ACHN (cell line): ENCODE measurements at places on chromosomes 5 and 9.

GRCh38 chr5:150612905-150613670 is 27.4 kb upstream of the SYNPO start:
- DNase-seq: no peak

DNA sequence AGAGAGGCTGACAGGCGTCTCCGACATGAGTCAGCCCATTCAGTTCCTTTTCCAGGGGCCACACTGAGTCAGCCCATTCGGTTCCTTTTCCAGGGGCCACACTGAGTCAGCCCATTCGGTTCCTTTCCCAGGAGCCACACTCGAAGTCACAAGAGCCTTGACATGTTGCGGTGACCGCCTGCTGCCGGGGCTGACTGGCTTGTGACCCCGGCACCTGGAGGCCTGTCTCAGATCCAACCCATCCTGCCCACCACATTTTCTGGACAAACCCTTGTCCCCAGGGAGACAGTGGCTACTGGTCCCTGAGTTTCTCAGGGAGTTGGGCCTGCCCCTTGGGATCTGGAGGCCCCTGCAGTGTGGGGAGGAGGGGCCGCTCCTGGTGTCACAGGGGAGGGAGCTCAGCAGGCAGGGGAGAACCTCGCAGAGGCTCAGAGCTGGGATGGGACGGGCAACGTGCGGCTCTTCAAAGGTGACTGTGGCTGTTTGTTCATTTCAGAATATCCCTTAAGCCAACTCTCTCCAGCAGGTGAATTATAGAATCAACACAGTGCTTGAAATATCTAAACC is 40.5 kb upstream of the LPCAT1 start:
- DNase-seq: peak; percentile 60

- no peak for DNase-seq
Observed at GRCh38 chr9:133090187-133090586, 28.4 kb downstream of the CEL start.

DNA sequence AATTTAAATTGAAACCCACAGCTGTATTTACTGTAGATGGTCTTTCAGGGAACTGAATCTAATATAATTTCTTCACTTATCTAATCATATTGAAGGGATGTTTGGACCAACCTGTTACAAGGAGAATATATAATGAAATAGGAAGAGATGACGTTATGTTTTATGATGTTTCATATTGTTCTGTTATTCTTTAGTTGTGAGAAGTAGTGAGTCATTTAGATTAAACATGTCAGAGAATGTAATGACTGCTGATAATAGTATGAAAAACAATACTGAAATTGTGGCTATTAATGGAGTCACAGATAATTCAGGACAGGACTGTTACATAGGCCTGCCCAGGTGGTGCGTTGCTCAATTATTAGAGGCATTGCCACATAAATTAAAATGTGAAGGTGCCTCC is 1993.4 kb downstream of the EFNA5 start:
- DNase-seq: no peak

DNA sequence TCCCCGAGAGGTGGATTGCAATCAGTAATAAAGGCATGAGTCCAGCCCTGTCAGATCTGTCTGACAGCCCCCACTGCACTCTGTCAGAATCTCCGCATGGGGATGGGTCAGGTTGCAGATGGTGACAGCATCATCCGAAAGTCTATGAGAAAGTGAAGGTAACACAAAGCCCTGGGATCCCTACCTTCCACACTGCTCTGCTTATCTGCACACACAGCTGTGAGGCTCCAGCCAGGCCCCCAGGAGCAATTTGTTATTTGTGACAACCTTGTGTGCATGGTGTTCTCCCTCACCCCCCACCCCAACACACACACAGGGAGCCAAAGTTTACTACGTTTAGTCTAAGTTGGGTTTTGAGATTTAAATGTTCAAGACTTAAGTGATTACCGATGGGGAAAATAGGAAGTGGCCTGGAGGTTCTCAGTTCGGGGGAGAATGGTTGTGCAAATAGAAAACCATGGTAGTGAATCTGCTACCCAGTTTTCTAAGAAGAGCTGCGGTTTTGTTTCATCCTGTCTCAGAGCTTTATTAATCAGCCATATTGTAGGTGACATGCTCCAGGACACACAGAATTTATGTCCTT is 92.7 kb downstream of the SV2C start:
- no peak for DNase-seq

- no peak for DNase-seq
Observed at GRCh38 chr5:80082731-80083100, 47.6 kb downstream of the THBS4 start.

DNA sequence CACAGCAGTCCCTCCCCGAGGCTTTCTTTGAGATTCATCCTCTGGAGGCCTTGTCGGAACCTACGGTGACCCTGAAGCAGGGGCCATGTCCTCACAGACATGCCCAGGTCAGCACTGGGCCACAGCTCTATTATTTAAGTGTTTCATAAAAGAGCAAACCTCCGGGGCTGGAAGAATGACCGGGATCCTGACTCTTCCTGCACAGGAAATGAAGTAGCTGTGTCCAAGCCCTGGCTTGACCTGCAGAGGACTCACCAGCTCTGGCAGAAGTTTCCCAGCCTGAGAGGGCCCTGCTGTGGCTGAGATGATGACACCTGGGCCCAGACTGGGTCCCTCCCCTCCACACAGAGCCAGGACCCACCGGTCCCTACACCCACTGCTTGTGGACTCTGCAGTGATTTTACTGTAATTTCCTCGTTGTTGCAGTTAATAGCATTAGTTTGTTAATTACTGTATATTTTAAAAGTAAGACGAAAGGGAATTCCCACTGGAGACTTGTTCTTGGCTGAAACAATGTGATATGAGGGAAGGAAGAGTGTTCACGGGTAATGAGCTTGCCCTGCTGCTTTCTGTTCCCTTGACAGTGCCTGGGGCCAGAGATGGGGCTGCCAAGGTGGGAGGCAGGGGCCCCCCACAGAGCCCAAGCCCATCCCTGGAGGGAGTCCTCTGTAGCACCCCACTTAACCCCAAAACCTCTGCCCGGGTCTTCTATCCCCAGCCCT is 72.2 kb downstream of the PCDH1 start:
- no peak for DNase-seq

DNA sequence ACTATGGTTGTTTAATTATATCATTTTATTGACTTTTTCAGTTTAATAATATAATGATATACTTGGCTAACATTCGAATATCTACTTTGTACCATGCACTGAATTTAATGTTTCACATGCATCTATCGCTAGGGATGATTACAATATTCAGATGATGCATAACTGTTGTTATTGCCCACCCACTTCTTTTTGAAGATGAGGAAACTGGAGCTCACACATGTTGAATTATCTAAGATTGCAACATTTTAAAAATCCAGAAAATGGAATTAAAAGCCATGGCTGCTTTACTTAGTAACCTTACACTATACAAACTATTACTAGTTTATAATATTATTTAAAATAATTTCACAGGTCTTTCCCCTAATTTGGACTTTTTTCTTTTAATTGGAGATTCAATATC is 171.7 kb downstream of the TLR4 start:
- DNase-seq: no peak

DNA sequence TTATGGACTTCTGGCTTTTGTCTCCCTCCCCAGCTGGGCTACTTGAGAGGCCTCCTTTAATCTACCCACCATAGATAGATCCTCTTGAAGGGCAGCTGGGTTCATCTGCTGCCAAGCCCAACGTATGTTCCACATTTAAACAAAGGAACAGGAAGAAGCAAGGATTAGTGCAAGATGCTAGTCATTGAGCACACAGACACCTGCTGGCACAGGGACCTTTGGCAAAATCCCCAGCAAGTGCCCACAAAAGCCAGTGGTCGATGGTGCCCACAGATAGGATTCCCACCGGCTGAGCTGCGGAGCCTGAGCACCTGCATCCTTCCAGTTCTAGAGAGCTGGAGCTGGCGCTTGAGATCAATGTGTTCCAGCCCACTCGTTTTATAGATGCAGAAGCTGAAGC is 57.7 kb upstream of the SHB start:
- no peak for DNase-seq

DNA sequence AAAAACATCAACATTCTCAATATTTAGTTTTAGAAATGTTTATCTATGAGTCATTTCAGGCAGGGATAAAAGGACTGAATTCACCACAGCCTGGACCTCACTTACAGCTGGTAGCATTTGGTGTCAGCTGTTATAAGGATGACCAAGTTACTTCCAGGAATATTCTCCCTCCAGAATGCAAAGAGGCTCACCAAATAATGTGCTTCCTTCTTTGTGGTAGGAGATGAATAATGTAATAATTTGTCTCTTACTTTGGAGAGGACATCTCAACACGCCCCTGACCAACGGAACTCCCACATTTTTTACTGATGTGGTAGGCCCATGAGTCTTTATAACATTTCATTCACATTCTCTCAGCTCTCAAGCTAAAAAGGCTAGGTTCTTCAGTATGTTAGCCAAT is 825.9 kb upstream of the GRAMD2B start:
- DNase-seq: no peak

DNA sequence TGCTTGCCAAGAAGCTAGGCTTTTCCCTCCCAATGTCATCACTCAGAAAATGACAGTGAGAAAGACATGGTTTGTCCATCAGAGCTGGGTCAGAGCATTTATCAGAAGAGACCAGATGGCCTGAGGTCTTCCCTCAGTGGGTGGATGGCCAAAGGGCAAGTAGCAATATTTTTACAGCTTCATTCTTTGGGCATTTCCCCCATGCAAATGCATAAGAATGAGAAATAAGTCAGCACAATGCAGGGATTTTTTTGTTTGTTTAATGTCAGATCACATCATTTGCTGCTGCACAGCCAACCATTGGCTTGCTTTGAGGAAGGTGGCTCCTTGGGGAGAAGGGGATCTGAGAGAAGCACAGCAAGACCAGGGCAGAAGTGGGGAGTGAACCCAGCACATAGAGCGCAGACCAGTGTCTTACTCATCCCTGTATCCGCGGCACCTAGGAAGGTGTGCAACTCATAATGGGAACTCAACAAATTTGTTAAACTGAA is 209.6 kb downstream of the SEMA6A start:
- DNase-seq: no peak

- peak; percentile 45 for DNase-seq
Observed at GRCh38 chr9:75889977-75890471, 449 bp upstream of the PCSK5 start.

DNA sequence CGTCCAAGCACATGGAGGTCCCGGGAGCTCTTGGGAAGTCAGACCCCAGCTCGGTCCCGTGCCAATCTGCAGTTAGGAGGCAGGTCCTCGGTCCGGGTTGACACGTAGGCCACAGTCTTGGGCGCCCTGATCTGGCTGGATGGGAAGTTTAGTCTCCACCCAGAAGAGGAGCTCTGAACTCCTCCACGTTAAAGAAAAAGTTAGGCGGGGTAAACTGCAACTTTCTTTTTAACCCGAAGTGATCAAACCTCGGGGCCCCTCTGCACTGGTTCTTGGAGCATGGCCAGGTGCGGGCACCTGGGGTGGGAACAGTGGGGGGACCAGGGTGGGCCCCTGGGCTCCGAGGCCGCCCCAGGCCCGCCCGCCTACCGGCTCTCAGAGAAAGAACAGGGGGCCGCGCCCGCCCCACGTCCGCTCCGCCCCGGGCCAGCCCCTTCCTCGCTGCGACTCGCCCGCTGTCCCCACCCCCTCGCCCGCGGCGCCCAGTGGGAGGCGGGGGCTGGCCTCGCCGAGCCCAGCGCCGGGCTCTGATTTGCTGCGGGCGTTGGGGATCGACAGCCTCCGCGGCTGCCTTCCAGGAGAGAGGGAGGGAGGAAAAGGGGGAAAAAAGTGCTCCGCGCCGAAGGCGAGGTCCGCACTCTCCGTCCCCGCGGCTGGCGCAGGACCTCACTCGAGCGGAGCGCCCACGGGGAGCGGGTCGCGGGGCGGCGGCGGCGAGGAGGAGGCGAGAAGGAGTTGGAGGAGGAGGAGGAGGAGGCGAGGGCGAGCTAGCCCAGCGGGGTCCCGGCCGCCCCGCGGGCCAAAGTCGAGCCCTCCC is at the start of gene COL5A1:
Gene COL5A1, plus strand, starts transcription at position 631 of the 817 bp plus-strand sequence. CDS start 385 bp downstream, outside the sequence.
- peak; percentile 61 for DNase-seq

DNA sequence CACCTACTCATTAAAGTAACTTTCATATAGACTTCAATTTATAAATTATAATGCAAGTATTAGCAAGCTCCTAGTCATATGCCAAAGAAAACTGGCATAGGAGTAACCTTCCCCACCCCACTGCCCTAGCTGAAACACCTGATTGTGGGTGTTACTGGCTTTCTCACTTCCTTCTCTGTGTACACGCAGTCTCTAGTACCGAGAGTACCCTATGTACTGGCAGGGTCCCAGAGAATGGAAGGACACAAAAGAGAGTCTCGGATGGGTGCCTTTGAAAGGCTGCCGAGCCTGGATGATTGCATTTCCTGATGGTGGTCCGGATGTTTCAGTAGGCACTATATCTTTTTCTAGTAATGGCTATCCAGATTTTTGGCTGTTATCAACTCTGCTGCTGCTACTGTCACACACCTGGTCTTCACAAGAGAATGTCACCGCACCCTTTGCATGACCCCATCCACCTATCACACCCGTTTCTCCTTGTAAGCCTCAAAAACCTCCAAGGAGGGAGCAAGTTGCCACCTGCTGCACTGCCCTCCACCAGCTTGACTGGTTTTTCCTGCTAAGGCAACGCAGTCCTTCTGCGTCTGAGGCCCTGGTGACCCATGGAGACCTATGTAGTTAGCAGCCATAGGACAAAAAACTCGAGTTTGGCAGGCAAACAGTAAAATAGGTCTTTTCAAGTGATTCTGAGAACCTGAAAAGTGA is 53.8 kb upstream of the CLINT1 start:
- DNase-seq: no peak

DNA sequence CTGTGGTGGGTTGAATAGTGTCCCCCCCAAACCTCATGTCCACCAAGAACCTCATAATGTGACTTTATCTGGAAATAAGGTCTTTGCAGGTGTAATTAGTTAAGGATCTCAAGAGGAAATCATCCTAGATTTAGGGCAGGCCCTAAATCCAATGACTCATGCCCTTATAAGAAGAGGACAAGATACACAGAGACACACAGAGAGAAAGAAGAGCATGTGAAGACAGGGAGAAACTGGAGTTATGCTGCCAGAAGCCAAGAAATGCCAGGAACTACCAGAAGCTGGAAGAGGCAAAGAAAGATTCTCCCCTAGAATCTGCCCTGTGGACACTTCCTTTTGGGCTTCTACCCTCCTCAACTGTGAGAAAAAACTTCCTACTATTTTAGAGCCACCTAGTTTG is 8.8 kb downstream of the FAM13B start:
- no peak for DNase-seq

- DNase-seq: no peak
Observed at GRCh38 chr9:136784997-136785361, 6.2 kb upstream of the TMEM141 start.

- DNase-seq: no peak
Observed at GRCh38 chr5:28286566-28286965, 1248.2 kb upstream of the CDH9 start.

DNA sequence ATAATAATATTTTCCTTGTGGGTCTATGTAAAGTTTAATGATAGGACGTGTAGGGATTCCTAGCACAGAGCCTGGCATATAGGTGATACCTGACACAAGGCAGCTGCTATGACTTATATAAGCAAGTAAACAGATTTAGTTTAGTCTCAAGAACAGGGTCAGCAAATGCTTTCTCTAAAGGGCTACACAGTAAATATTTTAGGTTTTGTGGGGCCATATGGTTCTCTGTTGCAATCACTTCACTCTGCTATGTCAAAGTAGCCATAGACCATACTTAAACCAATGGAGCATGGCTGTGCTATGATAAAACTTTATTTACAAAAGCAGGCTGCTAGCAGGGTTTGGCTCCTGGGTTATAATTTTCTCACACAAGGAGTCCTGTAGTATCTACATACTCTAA is 204.8 kb upstream of the KLF4 start:
- DNase-seq: peak; percentile 5

GRCh38 chr5:45737153-45737552 is 41.0 kb upstream of the HCN1 start:
- no peak for DNase-seq

GRCh38 chr5:3842591-3842990 is 247.0 kb downstream of the IRX1 start:
- DNase-seq: no peak

GRCh38 chr9:95570646-95571045 is 53.9 kb upstream of the PTCH1 start:
- DNase-seq: no peak
